A549 treated with RU486 at 1 μM for 4 hours (cell line): ENCODE measurements at places on chromosomes 5 and 9. TPM values are rescaled to one million over a fixed set of nuclear protein-coding genes. Genes with fewer than 3 reads are reported as not detected.

Gene CDH9
- not detected in 5 replicates for total RNA-seq

Gene RGS7BP
- total RNA-seq: not detected in 5 replicates

Gene FOXD4L3
- total RNA-seq: 0.07 to 0.29 TPM (median 0.09 TPM) in 5 replicates

Gene LCN9
- total RNA-seq: not detected in 5 replicates

Gene GABBR2
- total RNA-seq: 0.08 to 0.49 TPM (median 0.15 TPM) in 5 replicates

Gene CXCL14
- 0.07 to 0.14 TPM (median 0.07 TPM) in 3 of 5 replicates, not detected in the others for total RNA-seq

Gene PCDHGA11
- 0.06 TPM in 1 of 5 replicates, not detected in the others for total RNA-seq
